AG09319 (cell line): ENCODE measurements at places on chromosomes 1 and 21.

DNA sequence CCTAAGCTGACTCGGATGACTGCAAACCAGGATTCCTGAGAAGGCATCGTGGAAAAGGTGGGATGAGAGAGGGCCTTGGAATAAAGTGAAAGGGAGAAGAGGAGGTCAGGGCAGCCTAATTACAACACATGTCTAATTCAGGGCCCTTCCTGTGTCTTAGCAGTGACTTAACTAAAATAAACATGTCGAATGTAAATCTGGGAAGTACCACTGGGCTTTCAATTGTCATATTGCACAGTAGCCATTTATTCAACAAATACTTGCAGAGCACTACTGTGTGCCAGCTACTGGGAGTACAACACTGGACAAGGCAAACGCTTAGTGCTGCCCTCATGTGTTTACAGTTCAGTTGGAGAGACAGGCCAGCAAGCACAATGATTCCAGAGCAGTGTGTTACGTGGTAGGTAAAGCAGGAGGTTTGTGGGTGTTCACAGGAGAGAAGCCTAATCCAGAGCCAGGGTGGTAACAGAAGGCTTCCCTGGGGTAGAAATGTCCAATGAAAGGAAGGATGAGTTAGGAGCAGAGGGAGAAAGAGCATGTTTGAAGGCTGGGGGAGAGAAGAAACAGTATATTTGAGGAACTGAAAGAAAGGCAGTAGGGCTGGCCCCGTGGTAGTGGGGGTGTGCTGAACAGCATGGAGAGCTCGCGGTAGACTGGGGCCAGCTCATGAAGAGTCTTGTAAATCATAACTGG lies 38.0 kb upstream of the RASAL2 start:
- no peak for DNase-seq

GRCh38 chr1:204380293-204380831 lies 20.6 kb upstream of the PLEKHA6 start:
- no peak for DNase-seq

DNA sequence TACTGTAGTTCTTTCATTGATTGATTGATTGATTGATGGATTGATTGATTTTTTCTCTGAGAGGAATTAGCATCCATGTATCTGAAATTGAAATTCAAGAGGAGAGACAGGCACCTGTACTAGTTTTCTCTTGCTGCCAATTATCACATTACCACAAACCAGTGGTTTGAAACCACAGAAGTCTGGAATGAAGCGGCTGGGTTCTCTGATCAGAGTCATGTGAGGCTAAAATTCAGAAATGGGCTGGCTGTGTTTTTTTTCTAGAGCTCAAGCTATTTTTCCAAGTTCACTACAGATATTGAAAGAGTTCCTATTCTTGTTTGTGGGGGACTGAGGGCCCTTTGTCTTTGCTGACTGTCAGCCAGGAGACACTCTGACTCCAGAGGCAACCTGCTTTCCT lies 10.0 kb downstream of the NBPF3 start:
- DNase-seq = no peak

GRCh38 chr1:203327684-203328457 lies 22.6 kb downstream of the BTG2 start:
- DNase-seq = no peak

- no peak for DNase-seq
Observed at GRCh38 chr1:211761400-211761799, 69.2 kb downstream of the LPGAT1 start.

DNA sequence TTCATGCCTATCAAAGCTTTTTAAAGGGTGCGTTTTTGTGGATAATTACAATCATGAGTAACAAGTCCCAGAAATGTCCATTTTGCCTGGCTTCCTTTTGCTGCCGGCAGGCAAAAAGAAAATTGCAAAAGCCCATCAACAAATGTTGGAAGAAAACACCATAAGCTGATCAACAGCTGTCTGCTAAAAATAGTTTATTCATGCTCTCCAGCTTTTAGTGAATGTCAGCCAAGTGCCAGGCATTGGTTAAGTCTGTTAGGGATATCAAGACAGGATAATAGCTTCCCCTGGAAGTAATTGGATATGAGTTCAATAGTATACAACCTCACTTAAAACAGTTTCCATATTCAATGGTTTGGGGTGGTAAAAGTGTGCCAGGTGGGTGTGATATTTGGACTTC lies 13.6 kb upstream of the AGMAT start:
- no peak for DNase-seq

GRCh38 chr1:147598621-147599361 lies 57.5 kb downstream of the BCL9 start:
- no peak for DNase-seq

- DNase-seq = no peak
Observed at GRCh38 chr1:243553090-243553489, 297.0 kb downstream of the AKT3 start.

GRCh38 chr21:34192646-34193285 lies 119.4 kb downstream of the MRPS6 start:
- DNase-seq = no peak

DNA sequence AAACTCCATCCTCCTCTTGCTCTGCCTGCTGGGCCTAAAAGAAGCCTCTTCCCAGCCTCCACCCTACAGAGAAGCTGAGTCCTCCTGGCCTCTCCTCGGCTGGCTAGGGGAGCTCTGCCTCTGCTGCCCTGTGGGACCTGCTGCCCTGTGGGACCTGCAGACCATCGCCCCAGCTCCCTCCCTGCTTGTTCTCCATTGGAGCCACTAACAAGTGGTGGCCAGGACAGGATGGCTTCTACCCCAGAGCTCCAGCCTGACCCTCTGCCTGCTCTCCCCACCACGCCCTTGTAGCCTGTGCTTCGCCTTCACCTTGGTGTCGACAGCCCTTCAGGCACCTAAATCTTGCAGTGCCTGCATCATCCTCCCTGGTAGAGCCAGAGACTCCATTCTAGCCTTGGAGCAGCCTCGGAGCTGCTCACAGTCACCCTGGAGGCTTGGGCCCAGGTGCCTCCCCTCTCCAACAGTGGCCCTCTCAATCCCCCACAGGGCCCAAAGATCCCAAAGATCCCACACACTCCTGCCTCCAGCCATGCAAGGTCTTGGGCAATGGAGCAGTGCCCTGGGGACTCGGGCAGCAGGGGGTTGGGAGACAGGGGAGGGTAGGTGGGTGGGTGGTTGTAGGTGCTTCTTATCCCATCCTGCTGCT lies 3.0 kb downstream of the EPS8L3 start:
- no peak for DNase-seq

DNA sequence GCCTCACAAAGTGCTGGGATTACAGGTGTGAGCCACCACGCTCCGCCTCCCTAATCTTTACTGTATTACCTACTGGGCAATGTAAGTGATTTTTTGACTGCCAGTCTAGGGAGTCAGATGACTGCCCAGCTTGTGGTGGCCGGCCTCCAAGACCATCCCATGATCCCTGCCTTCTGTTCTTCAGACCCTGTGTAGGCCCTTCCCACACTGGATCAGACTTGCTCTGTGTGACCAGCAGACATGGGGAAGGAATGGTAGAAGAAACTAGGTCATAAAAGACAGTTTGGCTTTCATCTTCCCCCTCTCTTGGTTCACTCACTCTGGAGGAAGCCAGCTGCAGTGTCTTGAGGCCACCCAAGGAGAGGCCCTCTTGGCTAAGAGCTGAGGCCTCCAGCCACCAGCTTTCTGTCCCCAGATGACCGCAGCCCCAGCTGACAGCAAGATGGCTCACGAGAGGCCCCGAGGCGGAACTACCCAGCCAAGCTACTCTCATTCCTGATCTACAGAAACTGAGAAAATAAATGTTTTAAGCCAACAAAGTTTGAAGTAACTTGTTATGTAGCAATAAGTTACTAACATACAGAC lies 14.5 kb upstream of the CBR3 start:
- no peak for DNase-seq

GRCh38 chr1:8097077-8097799 lies 71.1 kb upstream of the ERRFI1 start:
- DNase-seq = no peak

DNA sequence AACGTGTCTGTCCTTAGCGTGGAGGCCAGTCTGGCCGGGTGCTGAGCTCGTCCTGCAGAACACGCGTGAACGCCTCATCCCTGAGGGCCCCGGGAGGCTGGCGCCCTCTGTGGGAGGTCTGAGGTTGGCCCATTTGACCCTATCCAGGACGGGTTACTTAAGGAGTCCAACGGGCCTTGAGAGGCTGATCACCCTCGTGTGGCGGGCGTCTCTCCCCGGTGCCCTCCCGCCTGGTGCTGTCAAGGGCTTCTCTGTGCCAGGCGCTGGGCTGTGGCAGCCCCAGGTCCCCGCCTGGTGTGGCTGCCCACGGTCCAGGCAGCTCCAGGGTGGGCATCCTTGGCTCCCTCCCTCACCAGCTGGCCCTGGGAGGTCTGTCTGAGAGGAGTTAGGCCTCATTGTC lies 9.7 kb downstream of the SKI start:
- no peak for DNase-seq

GRCh38 chr21:17139696-17140095 lies 373.1 kb upstream of the CXADR start:
- DNase-seq = no peak

DNA sequence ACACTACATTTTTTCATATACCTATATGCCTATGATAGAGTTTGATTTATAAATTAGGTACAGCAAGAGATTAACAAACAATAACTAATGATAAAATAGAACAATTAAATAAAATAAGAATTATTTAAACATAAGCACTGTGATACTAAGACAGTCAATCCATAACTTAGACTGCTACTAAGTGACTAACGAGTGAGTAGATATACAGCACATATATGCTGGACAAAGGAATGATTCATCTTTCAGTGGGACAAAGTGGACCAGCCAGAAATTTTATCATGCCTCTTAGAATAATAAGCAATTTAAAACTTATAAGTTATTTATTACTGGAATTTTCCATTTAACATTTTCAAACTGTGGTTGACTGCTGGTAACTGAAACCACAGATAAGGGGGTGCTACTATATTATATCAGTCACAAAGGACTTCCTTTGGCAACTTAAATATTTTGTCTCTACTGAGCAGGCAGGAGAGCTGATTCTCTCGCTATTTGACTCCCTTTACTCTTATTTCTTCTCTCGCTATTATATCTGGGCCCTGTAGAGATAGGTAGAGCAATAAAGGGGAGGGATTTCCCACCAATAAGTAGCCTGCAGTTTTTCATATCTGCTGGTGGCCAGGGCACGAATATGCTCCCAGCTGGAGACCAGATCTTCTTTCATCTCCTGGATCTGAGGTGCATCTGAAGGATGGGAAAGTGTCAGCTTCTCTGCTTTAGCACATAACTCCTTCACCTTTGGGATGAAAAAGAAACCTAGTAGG lies 10.8 kb downstream of the SPTA1 start:
- DNase-seq = no peak

GRCh38 chr1:22971611-22972405 lies 858 bp downstream of the LACTBL1 start:
- DNase-seq = no peak

- DNase-seq = no peak
Observed at GRCh38 chr1:80962564-80962963, 838.2 kb upstream of the ADGRL2 start.

GRCh38 chr1:168673974-168674683 lies 54.9 kb downstream of the DPT start:
- no peak for DNase-seq

- no peak for DNase-seq
Observed at GRCh38 chr1:225710804-225711203, 57.9 kb upstream of the ENAH start.

GRCh38 chr21:45416620-45417019 lies 11.7 kb downstream of the COL18A1 start:
- DNase-seq = no peak

DNA sequence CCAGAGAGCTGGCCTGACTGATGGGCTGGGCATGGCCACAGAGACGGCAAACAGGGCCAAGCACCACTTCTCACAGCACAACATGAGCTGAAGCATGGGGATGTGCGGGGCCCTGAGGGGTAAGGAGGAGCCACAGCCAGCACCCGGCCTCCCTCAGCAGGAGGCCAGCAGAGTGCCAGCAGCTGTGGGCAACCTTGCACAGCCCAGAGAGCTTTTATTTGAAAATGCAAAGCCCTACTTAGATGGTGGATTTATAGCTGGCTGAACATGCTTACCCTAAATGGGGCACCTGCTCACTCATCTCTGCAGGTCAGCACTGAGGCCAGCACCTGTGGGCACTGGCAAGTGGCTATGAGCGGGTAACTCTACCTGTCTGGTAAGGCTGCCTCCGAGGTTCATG lies 44.1 kb downstream of the SLC66A1 start:
- no peak for DNase-seq

GRCh38 chr1:196502437-196502836 lies 105.8 kb downstream of the KCNT2 start:
- no peak for DNase-seq

GRCh38 chr1:160916666-160917065 lies 31.7 kb upstream of the ITLN1 start:
- no peak for DNase-seq

GRCh38 chr1:213017447-213018273 lies 2.0 kb upstream of the ANGEL2 start:
- no peak for DNase-seq

DNA sequence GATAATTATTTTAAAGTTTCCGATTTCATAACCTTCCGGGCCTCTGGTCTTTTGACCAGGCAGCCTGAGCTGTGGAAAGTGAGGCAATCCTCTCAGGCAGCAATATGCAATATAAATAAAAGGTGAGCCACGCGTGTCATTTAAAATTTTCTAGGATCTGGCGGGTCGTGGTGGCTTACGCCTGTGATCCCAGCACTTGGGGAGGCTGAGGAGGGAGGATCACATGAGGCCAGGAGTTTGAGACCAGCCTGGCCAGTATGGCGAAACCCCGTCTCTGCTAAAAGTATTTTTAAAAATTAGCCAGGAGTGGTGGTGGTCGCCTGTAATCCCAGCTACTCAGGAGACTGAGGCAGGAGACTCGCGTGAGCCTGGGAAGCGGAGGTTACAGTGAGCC lies 546 bp upstream of the ZNF695 start:
- DNase-seq = no peak

- DNase-seq = peak; percentile 76
Observed at GRCh38 chr1:171127501-171127900, 36.8 kb downstream of the FMO3 start.

DNA sequence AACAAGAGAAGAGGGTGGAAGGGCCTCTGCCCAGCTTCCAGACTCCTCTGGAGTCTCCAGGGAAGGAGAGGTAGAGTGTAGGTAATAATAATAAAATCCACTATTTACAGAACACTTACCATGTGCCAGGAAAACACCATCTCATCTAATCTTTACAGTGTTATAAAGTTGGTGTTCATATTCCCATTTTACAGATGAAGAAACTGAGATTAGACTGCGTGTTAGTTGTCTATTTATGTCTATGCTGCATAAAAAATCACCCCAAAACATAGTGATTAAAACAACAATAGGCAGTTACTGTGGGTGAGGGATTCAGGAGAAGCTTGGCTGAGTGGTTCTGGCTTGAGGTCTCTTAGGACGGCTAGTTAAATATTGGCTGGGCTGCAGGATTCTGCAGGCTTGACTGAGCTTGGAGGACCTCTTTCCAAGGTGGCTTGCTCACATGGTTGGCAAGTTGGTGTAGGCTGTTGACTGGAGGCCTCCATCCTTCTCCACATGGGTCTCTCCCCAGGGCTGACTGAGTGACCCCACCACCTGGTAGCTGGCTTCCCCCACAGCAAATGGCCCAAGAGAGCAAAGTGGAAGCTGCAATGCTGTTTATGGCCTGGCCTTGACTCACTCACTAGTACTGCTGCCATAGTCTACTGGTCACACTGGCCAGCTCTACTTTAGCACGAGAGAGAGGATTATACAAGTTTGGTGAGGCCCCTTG lies 6.5 kb upstream of the ALX3 start:
- no peak for DNase-seq
